Fibroblast of skin of right biceps (primary cell): ENCODE measurements at places on chromosomes 2 and 18.
A peak's percentile ranks its signal among the peaks of the same experiment; 100 is the strongest.

DNA sequence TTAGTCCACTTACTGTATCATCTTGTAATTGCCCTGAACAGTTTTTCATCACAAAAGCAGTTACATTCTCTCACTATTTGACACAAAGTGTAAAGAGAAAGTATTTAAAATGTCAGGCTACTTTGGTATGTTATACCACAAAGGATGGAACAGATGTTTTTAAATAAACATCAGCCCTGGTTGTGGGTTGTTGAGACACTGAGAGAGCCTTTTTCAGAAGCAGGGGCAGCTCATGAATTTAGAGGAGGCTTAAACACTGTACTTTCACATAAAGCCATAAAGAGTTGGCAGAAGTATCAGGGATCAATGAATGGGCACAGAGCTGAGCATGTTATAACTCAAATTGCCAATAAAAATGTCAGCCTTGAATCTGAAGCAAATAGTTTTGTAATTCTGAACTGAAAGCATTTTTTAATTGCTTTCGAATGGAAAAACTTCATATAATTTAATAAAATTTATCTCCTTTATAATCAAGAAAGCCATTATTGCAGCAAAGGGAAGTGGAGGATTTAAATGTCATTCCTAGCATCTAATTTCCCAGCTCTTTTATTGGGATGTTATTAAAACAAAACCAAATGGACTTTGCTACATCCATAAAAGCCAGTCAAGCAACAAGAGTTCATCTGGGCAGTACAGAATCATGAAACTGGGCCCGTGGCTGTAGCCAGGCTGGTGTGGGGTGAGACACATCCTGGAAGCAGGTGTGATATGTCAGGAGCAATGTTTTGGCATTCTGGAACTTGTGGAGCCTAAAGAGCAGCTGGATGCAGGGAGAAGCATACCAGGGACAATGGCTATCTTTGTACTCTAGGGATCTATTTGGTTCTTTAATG lies 95.1 kb upstream of the NT5C1B start:
- peak; percentile 9 for DNase-seq

DNA sequence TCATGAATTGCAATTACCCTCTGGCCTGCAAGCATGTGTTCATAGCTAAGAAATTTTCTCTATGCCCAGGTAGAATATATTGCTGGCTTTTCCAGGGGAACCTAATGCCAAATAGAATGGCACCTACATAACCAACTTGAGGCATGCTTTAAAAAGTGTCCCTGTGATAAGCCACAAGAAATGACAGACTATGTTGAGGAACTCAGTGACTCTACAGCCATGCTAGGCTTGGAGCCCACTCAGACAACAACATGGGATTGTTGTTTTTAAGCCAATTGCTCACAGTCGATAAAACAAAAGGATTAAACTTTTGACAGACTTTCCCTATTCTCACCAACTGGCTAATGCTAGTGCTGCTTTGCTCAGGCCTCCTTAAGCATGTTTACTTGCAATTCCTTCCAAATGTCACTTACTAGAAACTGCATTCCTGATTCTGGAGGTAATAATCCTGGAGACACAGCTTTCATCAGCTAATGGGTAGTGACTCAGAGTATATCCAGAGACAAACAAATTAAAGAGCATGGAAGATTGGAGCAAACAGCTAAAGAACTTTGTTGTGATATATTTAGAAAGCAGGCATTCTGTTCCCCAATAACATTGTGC lies 249.0 kb downstream of the SLC8A1 start:
- peak; percentile 74 for DNase-seq

DNA sequence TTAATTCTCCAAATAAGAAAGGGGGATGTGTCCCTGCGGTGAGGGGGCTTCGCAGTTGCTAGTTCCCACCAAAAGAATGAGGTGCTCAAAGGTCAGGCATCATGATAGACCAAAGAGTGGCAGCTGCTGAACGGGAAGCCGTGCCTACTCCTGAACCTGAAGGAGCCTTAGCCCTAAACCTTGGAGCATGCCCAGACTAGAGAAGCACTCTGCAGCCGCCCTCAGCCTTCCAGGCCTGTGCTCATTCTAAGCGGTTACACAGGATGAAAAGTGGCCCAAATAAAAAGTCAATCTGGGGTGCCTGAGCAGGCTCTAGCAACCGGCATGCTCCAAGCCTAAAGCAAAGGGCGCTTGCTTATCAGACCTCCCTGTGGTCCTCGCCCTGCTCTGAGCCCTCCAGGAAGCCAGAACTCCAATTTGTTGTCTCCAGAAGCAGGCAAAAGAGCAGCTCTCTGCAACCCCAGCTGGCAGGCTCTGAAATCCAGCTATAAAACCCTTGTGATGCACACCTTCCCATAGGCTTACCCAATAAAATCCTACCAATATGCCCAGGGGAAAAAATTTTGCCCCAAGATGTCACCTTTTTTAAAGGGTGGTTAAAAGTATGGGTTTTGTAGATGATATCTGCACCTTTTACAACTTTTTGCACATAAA lies 17.5 kb downstream of the UXS1 start:
- DNase-seq, result no peak

DNA sequence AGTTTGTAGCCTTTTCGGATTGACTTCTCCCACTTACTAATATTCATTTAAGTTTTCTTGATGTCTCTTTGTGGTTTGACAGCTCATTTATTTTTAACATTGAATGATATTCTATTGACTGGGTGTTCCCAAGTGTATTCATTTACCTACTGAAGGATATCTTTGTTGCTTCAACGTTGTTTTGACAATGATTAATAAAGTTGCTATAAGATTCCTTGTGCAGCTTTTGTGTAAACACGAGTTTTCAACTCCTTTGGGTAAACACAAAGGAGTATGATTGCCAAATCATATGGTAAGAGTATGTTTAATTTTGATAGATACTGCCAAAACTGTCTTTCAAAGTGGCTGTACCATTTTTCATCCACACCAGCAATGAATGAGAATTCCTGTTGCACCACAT lies 1200.9 kb downstream of the DSC3 start:
- DNase-seq, result no peak

GRCh38 chr2:196459539-196459938 lies 180.0 kb upstream of the CCDC150 start:
- peak; percentile 36 for DNase-seq

DNA sequence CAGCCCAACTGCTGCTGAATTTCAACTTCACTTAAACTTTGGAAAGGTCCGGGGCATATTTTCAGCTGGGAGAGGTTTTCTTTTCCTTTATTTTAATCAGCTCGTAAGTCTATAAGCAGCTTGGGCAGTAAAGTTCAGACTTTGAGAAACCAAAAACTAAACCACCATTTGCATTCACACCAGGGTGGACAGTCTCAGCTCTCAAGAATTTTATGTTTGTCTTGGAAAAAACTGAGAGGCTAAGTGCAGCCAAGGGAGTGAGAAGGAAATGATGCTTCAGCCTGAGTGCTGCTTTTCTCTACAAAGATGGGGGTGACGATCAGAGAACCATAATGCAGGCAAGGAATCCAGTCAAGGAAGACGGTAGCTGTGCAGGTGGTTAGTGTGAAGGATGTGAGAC lies 30.2 kb downstream of the MCFD2 start:
- DNase-seq, result peak; percentile 78

GRCh38 chr2:41992056-41992642 lies 55.7 kb upstream of the PKDCC start:
- no peak for DNase-seq

GRCh38 chr18:69490813-69491212 lies 90.1 kb downstream of the DOK6 start:
- DNase-seq, result peak; percentile 92

DNA sequence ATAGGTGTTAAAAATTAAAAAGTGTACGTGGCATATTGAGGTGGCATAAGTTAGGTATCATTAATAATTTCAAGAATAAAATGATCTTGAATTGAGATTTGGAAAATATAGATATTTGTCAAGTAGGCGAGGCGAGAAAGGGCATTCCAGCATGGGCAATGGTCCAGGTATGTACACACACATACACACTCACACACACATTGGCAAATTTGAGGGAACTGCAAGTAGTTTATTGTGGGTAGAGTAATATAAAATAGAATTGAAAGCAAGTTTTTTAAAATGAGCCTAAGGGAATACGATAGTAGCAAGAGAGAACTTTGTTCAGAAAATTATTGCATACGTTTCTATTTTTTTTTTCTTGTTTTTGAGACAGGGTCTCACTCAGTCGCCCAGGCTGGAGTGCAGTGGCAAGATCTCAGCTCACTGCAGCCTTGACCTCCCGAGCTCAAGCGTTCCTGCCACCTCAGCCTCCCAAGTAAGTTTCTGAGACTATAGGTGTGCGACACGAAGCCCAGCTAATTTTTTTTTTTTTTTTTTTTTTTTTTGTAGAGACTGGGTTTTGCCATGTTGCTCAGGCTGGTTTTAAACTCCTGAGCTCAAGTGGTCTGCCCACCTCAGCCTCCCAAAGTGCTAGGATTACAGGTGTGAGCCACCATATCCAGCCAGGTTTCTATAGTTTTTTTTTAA lies 96.7 kb upstream of the SLC39A10 start:
- DNase-seq, result no peak

GRCh38 chr2:12844511-12844910 lies 127.8 kb downstream of the TRIB2 start:
- no peak for DNase-seq

- DNase-seq, result no peak
These were observed 82.0 kb downstream of the SMAD7 start for GRCh38 chr18:48868468-48869466.

- no peak for DNase-seq
These were observed 206.1 kb upstream of the CDH7 start for GRCh38 chr18:65544701-65545100.

GRCh38 chr2:172996387-172996961 lies 79.2 kb upstream of the MAP3K20 start:
- DNase-seq, result peak; percentile 54

- peak; percentile 12 for DNase-seq
These were observed 11.0 kb downstream of the TANK start for GRCh38 chr2:161170958-161171932.

GRCh38 chr18:77248873-77249568 lies 627 bp upstream of the GALR1 start:
- DNase-seq, result no peak

DNA sequence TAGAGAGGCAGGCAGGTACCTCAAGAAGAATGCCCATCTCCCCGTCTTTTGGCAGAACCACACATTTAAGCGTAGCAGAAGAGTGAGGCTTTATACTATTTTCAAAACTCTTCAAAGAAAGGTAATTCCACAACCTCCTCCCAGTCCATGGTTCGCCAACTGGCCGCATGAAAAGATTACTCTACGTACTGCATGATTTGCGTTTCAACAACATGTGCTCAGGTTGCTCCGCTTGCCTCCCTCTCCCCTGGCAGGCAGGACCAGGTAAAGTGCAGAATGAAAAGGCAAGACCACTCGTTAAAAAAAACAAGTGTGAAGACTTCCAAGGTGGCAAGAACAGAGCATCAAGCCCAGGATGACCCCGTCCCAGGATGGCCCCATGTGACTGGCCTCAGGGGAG lies 143.7 kb downstream of the SP3 start:
- DNase-seq, result no peak

GRCh38 chr2:12861344-12861930 lies 144.7 kb downstream of the TRIB2 start:
- peak; percentile 73 for DNase-seq

- no peak for DNase-seq
These were observed 390.7 kb upstream of the NETO1 start for GRCh38 chr18:73258375-73259087.

DNA sequence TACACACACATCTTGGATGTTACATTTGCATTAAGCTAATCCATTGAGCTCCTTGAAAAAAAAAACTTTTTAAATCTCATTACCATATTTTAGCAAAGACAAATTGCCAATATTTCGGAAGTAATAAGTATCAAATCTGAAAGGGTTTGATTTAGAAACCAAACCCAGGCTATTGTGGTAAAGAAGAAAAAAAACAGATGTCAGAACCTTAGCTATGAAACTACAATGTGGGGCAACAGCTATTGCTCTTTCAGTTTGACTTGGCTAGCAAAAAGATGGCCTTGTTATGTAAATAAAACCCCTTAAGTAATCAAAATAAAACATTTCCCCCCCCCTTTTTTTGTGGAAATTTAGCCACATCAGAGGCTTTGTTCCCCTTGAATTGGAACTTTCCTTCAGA lies 41.2 kb upstream of the REG3A start:
- DNase-seq, result no peak
